ENCODE measurements at places on chromosomes 7 and 10. TPM values are rescaled to one million over a fixed set of nuclear protein-coding genes. Genes with fewer than 3 reads are reported as not detected.
A peak's percentile ranks its signal among the peaks of the same experiment; 100 is the strongest.

Gene ACTA2
- total RNA-seq, result 2.1 TPM

Gene TRIL
- total RNA-seq, result not detected

Gene C10orf143
- total RNA-seq, result 5.8 TPM

Gene DDIT4
- 436 TPM for total RNA-seq

Gene ELFN1
- not detected for total RNA-seq

Gene UCN3
- not detected for total RNA-seq

Gene FAM25G
- not detected for total RNA-seq

Gene CYP2E1
- 2.0 TPM for total RNA-seq

Gene GPRIN2
- not detected for total RNA-seq

Gene FEZF1
- not detected for total RNA-seq

DNA sequence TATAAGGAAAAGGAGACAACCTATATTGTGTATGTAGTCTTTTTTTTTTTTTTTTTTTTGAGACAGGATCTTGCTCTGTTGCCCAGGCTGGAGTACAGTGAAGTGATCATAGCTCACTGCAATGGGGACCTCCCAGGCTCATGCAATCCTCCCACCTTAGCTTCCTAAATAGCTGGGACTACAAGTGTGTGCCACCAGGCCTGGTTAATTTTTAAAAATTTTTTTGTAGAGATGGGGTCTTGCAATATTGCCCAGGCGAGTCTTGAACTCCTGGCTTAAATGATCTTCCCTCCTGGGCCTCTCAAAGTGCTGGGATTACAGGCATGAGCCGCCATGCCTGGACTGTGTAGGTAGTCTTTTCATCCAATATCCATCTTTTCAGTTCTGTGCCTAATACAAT lies 78.7 kb upstream of the ARHGAP21 start:
- no peak for DNase-seq

DNA sequence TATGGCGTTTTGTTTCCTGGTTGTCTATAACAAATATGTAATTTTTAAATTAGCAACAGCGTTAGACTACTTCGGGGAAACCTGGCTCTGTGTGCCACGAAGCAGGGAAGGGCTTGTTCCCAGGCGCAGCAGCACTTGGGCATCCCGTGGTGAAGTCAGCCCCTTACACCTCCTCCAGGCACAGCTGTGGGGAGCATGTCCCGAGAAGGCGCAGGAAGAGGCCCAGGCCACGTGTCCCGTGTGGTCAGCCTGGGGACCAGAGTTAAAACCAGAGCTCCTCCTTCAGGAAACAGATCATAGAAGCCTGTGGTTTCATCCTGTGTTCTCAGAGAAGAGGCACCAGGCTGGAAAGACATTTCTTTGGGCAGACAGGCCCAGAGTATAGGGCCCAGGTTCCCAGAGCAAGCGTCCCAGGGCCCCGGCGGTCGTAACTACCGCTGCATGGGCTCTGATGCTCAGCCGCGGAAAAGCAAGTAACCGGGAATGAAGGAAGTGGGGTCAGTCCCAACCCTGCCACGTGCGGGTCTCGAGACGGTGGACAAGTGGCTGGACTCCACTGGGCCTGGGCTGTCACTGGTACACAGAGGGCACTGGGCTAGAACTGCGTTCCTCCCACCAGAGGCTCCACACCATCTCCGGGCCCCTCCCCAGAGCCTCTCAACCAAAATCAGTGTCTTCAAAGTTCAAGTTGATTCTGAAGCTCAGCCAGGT lies 7.1 kb downstream of the NUDT1 start:
- DNase-seq, result no peak

GRCh38 chr7:155017834-155018233 lies 14.9 kb upstream of the PAXIP1 start:
- DNase-seq, result no peak

DNA sequence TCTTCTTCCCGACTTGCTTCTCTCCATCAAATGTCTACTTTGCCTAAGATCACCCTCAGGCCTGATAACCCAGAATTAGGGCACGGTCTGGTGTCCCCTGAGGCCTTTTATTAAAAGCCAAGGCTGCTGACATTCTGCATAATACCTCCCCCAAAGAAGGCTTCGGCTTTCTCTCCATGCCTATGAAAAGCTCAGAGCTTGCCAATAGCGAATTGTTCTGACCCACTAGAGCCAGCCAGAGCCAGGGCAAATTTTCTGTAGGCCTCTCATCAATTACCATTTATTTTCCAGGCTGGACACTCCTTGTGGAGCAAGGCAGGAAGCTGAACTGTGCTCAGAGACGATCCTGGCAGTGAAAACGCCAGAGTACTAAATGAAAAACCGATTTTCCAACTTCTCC lies 64.3 kb upstream of the ADRB1 start:
- DNase-seq, result no peak

- no peak for DNase-seq
These were observed 80.7 kb downstream of the CDK6 start for GRCh38 chr7:92755680-92756079.

GRCh38 chr10:93376372-93377293 lies 105.5 kb downstream of the MYOF start:
- DNase-seq, result peak; percentile 82

DNA sequence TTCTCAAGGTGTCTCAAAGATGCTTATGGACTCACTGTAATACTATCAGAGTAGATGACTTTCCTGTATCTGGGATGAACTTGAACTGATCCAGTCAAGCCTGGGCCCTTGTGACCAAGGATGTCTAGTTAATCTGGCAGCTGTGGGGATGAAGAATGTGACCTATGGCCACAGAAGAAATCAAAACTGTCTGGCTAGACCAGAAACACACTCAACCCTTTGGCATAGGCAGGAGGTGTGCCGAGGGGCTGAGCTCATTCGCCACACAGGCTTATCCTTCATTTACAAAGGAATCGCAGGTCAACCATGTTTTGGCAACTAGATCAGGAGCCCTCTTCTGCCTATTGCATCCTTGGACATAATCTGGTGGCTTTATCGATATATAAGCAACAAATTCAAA lies 110.6 kb downstream of the ATXN7L1 start:
- DNase-seq, result no peak

DNA sequence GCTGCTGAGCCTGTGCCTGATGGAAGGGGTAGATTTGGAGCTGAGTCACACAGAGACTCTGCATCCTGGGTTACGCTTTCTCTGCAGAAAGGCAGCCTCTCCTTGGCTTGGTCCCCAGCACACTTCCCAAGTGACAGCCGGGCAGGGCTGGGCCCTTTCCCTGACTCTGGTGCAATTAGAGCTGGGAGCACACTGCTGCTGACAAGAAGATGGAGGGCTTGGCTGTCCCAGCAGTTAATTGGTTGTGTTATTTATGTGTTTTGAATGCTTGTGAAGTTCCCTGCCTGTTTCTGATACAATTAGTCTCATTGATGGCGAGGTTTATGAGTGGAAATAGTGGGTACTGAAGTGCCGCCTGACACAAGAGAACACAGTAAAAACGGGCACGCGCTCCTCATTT lies 123.6 kb downstream of the TCERG1L start:
- DNase-seq, result no peak

GRCh38 chr7:93015101-93015778 lies 102.5 kb downstream of the SAMD9 start:
- DNase-seq, result no peak

DNA sequence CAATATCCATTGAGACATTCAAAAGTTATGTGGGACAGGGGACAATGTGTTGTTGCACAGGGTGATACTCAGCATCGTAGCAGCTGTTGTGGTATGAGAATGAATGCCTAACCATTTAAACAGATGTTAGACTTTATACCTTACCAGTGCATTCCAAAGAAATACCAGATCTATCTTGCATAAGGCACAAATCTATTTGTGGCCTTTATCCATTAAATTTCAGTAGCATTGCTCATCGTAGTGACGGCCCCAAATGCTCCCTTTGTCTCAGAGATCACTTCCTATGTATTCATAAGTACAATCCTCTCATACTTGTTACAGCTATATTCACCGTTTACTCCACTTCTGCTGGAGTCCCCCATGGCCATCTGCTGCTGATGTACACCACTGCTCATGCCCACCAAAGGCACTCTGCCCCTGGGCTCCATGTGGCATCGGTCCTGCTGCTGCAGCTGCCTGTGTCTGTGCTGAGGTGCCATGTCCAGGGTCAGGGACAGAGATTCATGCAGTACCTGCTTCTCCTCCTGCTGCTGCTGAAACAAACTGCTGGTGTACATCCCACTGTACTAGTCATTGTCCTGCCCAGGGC lies 96.3 kb downstream of the CPED1 start:
- DNase-seq, result no peak

- DNase-seq, result no peak
These were observed 199.2 kb downstream of the JCAD start for GRCh38 chr10:29860166-29860565.

GRCh38 chr10:44619975-44620374 lies 235.1 kb upstream of the CXCL12 start:
- DNase-seq, result no peak

DNA sequence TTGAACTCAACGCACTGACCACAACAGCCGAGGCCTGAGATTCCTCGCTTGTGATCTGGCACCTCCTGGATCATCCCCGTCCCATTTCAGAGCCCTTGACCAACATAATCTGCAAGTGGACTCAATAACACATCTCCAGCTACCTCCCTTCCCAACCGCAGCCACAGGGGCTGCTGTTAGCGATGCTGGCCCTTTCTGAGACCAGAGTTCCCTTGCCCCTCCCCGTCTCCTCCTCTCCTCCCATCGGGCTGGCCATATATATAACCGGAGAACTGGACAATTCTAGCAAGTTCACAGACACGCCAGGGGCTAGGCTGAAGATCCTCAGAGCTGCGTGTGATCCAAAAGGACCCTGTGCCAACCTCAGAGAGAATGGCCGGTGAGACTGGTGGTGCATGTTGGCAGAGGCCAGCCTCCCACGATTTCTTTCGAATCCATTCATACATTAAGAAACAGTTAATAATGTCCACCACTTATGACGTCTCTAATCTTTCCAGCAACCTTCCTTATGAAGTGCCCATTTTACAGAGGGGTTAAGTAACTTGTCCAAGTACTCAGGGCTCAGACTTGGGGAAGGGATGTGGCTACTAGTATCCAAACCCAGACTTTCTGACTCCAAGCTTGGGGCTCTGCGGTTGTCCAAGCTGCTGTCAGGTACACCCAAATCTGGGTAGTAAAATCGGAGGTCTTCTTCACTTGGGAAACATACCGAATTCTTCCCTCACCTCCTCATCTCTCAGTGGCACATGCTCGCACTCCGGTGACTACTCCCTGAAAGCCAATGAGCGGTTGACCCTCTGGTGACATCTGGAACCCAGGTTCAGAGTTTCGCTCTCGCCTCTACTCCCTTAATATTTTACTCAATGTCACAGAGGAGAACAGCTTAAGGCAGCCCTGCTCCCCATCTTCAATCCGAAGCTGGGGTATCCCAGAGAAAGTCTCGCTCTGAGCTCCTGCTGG lies 11.2 kb upstream of the FEZF1 start:
- DNase-seq, result no peak

GRCh38 chr10:27344568-27345454 lies 104.2 kb upstream of the ACBD5 start:
- no peak for DNase-seq

DNA sequence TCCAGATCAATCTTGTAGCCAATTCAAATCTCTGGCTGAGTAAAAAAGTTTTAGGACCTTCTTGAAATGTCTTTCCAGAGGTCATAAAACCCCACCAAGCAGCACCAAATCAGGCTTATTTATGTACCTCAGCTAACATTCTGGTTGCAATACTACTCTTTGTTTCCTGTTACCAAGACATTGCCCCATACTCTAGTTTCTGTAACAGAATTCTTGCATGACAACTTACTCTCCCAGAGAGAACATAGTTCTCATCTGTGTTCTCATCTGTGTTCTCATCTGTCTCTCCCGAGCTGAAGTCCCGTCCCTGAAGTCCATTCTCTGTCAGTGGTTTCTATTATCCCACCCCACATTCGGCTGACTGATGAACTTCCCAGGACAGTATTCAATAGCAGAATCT lies 1285.1 kb downstream of the XPNPEP1 start:
- no peak for DNase-seq

DNA sequence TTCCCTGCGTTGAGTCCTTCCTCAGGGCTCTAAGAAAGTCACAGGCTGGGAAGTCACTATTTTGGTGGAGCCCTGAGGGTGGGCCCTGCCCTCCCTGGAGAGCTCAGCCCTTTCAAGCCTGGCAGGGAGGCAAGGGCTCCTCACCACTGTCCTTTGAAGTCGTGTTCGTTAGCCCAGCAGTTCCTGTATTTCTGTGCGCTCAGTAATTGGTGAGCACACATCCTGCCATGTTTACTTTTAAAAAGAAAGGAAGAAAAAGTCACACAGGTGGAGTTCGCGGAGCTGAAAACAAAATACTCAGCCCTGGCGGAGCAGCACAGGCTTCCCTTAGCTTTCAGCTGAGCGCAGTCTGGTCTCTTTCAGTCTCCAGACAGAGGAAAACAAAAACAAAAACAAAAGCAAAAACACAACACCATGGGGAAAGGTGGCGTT lies 37.1 kb downstream of the PRKCQ start:
- DNase-seq, result peak; percentile 59

- DNase-seq, result no peak
These were observed 28.1 kb upstream of the ELN start for GRCh38 chr7:73999664-74000435.

GRCh38 chr10:14507781-14508180 lies 177.1 kb upstream of the FRMD4A start:
- DNase-seq, result peak; percentile 45

- DNase-seq, result no peak
These were observed 99.9 kb downstream of the CNOT4 start for GRCh38 chr7:135409845-135410542.

- DNase-seq, result no peak
These were observed 66.9 kb downstream of the ANLN start for GRCh38 chr7:36456548-36456947.

DNA sequence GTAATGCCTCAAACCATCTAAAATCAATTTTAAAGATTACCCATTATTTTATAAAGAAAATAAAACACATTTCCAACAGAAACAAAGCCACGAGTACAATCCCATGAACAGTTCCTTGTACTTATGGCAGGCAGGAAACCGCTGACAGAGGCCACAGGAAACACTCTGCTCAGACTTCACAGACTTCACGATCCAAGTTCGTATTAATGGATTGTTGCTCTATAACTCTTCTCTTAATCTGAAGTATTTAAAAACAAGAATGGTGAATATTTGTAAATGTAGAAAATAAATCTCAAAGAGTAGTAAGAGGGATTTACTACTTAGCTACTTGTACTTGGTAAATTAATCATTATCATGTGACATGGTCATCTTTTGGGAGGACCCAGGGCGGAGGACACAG lies 78.3 kb downstream of the SNX10 start:
- no peak for DNase-seq

All from CD4-positive, alpha-beta T cell (primary cell).